HuH-7 (cell line): ENCODE measurements at places on chromosomes 12 and 14.

DNA sequence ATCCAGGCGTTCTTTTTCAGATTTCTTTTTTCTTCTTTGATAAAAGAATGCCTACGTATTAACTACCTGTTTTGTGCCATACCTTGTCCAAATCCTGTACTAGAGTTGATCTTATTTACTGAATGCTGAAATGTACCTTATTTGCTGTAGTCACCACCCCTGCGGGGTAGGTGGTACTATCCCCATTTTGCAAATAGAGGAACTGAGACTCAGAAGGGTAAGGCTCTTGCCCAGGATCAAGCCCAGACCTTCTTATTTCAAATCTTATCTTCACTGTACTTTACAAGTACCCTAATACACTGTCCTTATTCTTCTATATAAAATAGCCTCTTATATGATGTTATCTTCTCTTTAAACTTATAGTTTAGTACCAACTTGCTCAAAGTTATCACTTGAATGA lies 206.5 kb downstream of the SLC41A2 start:
- DNase-seq: no peak

DNA sequence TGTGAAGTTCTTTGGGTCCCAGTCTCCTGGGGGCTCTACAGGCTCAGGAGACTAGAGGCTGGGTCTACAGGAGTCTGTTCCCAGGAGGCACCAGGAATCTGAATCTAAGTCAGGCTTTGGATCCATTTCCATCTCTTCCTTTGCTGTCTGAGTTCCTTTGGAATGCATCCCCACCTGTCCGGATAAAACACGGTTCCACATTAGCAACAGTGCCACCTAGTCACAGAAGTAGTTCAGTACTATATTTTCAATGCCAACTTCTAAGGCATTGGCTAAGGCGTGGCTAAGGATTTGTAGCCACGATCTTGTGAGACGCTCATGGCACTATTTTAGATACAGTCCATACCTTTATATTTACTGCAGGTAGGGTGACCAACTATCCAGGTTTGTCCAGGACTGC lies 15.1 kb downstream of the ZC2HC1C start:
- no peak for DNase-seq

DNA sequence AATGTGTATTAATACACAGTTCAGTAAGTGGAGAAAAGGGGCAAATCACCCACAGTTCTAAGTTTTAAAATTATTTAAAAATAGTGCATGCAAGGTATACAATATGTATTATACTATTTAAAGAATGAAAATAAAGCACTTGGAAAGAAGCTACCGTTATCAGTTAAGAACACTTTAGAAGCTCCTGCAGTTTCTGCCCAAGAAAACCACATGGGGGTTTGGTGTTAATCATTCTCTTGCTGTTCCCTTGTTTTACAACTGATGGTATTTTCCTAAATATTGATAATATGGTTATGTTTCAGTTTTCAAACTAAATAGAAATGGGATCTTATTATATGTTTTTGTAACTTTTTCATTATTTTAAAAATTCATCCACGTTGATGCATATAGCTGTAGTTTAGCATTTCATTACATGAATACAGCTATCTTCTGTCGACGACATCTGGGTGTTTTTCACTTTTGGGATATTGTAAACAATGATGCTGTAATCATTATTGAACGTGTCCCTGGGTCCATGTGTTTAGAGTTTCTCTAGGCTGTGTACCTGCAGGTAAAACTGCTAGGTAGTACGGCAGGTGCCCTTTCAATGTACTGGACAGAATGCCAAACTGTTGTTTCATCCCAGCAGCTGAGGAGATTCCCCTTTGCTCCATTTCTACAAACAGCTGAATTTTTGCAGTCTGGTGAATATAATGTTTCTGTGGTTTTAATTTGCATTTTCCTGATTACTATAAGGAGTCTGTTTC lies 64.1 kb downstream of the APPL2 start:
- no peak for DNase-seq

DNA sequence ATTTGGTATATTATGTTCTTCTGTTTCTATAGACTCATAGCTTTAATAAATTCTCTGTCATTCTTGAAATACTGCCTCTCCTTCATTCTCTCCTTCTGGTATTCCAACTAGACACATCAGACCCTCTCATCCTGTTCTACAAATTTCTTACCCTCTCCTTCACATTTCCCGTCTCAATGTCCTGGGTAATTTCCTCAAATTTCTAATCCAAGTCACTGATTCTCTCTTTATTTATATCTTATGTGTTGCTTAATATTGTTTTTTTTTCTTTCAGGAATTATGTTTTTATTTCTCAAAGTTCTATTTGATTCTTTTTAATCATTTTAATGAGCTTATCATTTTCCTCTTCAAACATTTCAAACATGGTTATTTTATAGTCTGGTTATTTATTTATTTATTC lies 94.0 kb downstream of the RALGAPA1 start:
- DNase-seq: no peak

GRCh38 chr14:102238131-102238530 lies 66.8 kb downstream of the MOK start:
- no peak for DNase-seq

DNA sequence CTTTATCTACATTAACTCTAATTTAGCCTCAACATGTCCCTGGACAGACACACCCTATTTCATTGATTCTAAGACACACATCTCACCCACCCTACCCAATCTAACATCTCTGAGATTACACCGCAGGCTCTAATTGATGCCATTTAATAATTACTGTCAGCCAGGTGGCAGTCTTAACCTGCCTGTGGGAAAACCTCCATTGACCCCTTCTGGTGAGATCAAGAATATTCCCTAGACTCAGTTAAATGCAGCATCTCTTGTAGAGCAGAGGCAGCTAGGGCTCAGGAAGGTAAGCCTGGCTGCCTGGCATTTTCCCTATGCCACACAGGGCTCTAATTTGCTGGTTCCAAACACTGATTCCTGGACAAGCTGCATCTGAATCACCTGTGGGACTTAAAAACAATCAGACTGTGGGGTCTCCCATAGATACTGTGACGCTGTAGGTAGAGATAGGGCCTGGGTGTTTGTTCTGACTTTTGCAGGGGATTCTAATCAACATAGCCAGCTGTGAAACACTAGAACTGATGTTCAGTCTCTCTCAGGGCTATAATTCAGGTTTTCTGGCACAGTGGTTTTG lies 14.3 kb downstream of the MCRS1 start:
- DNase-seq: peak; percentile 91

GRCh38 chr12:19894803-19895202 lies 455.5 kb downstream of the AEBP2 start:
- DNase-seq: no peak

DNA sequence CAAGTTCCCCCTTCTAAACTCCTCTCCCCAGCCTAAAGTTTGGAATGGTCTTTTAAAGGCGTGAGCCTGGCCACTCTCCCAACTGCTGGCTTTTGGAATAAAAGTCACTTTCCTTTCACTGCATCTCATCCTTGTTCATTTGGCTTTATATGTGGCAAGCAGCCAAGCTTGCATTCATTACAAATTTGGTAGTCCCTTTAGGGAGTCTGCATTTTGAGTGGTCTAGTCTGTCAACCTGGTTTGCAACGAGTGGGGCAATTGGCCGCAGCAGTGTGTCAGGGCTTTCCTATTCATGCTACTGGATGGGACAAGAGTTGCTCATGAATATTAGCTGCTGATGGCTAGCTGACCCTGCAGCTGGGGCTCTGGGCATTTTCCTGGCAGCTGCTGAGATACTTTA lies 57.0 kb downstream of the CATSPERB start:
- DNase-seq: no peak

- no peak for DNase-seq
Observed at GRCh38 chr12:22353615-22354325, 19.3 kb upstream of the ST8SIA1 start.

DNA sequence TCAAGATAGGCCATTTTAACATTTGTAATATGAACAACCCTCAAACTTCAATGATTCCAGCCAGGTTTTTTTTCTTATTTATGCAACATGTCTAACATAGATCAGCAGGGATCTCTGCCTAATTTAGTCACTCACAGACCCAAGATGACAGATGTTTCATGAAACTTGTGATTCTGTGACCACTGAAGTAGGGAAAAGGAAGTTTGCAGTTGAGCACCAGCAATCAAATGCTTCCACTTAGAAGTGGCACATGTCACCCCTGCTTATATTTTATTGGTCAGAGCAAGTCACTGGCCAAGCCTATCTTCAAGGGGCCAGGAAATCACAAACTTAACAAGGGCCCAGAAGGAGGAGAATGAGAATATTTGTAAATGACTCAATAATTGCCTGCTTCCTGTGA lies 150.6 kb downstream of the BCAT1 start:
- DNase-seq: no peak

- no peak for DNase-seq
Observed at GRCh38 chr12:40733871-40734270, 41.6 kb downstream of the CNTN1 start.

- no peak for DNase-seq
Observed at GRCh38 chr14:93741556-93742230, 46.6 kb downstream of the PRIMA1 start.

DNA sequence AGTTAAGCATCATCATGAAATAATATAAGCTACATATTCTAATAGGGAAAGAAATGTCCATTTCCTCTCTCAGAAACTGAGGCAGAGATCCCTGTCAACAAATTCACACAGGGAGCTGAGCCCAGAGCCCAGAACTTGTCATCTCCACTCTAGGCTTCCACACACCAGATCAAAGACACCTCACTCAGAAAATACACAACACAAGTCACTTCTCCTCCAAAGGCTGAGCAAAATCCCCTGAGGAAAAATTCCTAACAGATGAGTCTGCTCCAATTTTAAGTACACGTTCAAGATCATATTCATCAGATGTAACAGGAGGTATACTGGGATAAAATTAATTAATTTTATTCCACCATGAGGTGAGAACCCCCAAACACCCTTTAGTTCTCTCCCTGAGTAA lies 227.3 kb downstream of the DPF3 start:
- no peak for DNase-seq

DNA sequence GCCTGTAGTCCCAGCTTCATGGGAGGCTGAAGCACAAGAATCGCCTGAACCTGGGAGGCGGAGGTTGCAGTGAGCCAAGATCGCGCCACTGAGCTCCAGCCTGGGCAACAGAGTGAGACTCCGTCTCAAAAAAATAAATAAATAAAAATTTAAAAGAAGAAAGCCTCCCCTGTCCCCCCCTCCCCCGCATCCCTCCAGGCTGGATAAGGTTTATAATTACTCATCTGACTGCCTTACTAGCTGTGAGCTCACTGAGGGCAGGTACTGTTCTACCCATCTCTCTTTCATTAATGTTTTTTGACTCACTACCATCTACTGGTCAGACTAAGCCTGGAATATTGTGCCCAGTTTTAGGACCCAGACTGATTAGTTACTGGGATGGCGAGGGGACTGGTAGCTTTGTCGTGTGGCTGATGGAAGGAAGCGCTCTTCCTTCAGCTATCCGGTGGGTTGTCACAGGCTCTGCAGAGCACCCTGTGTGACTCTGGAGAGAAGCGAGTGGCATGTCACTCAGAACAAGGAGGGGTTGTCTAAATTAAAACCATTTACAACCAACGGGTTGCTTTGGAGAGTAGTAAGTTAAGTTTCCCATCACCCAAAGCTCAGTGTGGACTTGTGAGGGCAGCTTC lies 16.9 kb downstream of the EVL start:
- DNase-seq: no peak

DNA sequence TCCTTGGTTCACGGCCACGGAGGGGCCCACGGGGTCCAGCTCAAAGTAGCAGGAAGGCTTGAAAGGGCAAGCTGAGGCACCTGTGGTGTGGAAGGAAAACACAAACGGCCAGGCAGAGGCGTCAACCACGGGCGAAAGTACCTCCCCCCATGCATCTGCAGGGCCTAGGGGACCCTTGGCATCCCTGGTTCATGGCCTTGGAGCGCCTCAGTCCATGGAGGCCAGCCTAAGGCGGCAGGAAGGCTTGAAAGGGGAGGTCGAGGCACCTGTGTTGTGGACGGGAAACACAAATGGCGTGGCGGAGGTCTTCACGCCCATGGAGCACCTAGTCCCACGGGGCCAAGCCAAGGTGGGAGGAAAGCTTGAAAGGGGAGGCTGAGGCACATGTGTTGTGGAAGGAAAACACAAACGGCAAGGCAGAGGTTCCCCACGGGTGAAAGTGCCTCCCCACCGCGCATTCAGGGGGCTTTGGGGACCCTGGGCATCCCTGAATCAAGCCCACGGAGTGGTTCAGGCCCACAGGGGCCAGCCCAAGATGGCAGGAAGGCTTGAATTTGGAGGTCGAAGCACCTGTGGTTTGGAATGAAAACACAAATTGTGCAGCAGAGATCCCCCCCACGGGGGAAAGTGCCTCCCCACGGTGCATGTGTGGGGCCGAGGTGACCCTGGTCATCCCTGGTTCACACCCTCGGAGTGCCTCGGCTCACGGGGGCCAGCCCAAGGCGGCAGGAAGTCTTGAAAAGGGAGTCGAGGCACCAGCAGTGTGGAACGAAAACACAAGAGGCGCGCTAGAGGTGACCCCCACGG lies 380.8 kb downstream of the ALG10 start:
- no peak for DNase-seq

- no peak for DNase-seq
Observed at GRCh38 chr14:22778084-22778483, 11.6 kb downstream of the OXA1L start.

DNA sequence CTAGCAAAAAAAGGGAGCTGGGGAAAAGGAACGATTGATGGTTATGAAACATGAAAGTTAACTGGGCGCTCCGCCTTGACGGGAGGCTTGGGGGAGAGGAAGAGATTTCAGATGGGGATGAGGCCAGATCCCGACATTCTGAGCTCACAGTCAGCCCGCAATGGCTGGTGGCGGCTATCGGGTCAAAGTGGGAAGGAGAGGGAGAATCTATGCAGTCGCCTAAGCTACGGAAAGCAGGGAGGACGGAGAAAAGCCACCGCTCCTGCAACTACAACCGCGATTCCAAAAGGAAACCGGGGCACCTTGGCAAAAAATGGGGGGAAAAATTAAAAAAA lies 502 bp downstream of the MPHOSPH9 start:
- peak; percentile 30 for DNase-seq

DNA sequence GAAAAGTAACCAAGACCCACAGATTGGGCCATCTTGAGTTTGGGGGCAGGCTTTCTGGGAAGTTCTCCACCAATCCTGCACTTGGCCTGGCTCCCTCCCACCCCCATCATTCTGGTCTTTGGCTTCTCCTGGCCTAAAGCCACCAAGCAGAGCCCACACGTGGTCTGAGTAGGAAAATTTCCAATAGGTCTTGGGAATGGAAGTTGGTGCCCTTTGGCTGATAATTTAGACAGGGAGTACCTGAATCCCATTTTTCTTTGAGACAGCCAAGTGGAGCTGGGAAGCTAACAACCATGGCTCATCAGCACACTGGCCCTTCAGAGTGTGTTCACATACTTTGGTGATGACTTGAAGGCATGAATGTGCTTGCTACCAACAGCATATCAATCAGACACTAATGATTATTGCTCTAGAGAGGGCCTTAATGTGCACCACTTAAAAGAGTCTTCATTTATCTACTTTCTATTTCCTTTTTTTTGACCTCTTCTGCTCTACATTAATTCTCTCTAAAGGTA lies 156.0 kb downstream of the EGLN3 start:
- DNase-seq: no peak

GRCh38 chr12:103011974-103012763 lies 54.7 kb downstream of the ASCL1 start:
- no peak for DNase-seq

GRCh38 chr12:114789276-114789675 lies 105.3 kb upstream of the TBX3 start:
- no peak for DNase-seq

GRCh38 chr12:105944628-105945027 lies 194.1 kb downstream of the NUAK1 start:
- no peak for DNase-seq
